ENCODE measurements at places on chromosomes 11 and 22.

DNA sequence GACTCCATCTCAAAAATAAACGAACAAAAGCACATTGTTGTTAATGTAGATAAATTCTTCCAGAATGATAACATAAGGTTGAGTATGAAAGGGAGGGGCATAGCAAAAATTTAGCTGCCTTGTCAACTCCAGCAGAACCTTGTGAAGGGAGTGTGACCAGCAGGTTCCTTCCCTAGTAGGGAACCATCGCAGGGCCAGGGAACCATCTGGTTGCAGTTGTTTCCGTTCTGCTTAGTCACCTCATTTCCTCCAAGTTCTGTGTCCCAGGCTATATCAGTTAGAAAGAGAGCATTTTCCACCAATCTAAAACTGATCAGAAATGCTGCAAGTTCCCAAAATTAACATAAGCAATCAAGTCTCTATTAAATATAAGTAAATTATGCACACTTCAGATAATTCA lies 126.7 kb upstream of the BLID start:
- DNase-seq = no peak

- DNase-seq = no peak
Observed at GRCh38 chr22:20316217-20316843, 3.5 kb downstream of the DGCR6L start.

DNA sequence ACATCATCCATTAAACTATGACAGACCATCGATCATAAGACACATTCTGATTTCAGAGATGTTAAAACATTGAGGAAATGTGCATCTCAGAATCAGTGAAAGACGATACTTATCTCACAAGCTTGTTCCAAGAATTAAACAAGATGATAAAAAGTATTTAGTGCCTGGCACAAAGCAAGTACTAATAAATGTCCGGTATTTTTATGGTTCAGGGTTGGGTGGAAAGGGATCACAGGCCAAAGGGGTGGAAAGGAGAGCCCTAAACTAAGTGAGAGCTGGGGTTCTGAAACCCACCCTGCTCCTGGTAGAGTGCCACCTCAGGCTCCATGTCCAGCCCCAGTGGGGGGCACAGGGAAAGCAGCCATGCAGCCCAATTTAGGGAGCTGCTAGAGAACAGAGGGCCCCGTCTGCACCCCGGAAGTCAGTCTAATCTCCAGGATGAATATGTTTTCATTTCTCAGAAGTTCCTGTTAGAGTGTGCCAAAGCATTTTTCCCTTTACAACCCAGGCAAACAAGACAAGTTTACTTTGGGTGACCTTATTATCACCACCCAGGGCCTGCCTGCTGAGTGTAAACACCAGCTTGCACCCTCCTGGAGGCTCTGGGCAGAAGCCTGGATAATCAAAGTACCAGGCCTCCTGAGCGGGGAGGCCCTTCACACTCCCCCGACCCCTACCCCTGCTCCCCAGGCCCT lies 3.8 kb upstream of the CREB3L1 start:
- DNase-seq = no peak

GRCh38 chr11:117606790-117607189 lies 190.2 kb downstream of the DSCAML1 start:
- DNase-seq = no peak

DNA sequence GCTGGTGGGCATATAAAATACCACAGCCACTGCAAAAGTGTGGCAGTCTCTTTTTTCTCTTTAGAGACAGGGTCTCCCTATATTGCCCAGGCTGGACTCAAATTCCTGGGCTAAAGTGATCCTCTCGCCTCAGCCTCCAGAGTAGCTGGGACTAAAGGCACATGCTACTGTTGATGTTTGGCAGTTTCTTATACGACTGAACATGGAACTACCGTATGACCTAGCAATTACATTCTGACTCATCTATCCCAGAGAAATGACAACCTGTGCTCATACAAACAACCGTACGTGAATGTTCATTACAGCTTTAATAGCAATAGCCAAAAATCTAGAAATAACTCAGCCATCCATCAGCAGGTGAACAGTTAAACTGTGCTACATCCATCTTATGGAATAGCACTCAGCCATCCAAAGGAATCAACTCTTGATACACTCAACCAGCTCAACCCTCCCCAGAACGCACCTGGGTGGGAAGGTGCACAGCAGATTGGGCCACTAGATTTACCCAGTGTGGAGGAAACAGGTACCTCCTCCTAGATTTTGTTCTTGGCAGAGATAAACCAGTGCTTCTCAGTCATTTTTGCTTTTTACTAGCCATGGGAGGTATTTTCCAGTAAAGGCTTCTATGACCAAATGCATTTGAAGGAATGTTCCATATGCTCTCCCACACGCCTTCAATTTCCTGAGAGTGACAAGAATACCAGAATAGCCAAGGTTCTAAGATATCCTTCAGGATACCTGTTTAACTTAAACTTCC lies 130.5 kb downstream of the MED15 start:
- no peak for DNase-seq

- no peak for DNase-seq
Observed at GRCh38 chr11:71530602-71531001, 3.5 kb downstream of the KRTAP5-7 start.

DNA sequence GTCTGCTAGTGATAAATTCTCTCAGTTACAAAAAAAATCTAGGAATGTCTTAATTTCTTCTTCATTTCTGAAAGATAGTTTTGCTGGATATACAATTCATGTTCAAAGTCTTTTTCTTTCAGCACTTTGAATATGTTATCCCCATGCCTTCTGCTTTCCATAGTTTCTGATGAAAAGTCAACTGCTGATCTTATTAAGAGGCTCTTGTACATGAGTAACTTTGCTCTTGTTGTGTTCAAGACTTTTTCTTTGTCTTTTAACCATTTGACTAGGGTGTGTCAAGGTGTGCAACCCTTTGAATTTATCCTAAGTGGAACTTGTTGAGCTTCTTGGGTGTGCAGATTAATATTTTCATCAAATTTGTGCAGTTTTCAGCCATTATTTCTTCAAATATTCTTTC lies 22.1 kb upstream of the ACCSL start:
- DNase-seq = no peak

- no peak for DNase-seq
Observed at GRCh38 chr11:117799634-117800033, 2.6 kb upstream of the DSCAML1 start.

DNA sequence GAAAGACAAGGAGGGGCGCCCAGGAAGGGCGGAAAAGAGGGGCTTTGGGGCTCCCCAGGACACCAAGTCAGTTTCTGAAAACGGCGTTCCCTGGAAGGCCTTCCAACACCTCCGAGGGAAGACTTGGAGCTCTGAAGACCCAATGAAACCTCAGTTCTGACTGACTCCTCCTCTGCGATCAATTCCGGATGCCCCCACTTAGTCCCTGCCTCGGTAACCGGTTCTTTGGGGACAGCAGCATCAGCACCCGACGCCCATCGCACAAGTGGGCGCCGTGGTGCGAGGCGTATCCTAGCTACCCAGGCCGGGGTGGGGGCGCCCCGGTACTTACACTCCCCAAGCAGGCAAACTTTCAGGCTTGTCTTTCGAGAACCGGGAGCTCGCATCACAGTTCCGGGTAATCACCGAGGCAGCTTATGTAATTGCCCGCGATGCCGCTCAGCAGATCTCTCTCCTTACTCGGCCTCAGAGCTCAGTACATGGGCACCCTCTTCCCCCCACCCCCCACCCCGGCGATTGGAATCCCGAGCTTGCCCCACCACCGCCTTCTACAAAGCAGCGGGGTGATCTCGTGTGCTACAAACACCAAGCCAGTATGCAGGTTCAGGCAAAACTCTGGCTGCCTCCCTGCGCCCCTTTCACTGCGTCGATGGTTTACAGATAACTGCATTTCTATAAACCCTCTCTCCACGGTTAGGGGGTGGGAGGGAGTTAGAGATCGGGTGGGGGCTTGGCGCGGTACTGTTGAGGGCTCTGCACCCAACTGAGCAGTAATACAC lies 2.0 kb downstream of the TENM4 start:
- DNase-seq = no peak

- no peak for DNase-seq
Observed at GRCh38 chr11:47591764-47592163, 2.4 kb downstream of the C1QTNF4 start.

DNA sequence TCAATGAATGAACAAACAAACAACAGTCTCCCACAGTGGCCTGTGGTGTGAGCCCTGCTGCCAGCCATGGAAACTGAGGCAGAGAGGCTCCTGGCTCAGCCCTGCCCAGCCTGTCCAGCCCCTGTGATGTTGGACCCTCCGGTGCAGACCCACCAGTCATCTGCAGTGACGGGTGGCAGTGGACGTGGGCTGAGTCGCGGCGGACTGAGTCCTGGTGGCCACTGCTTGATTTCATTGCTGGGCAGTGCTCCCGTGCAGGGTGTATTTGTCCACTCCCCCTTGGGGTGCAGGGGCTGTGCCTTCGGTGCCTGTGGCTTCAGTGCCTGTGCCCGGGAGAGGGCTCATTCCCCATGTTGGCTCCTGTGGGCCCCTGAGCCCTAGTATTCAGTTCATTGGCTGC lies 31.9 kb upstream of the MUC5AC start:
- no peak for DNase-seq

- DNase-seq = no peak
Observed at GRCh38 chr11:15318814-15319213, 204.1 kb downstream of the INSC start.

DNA sequence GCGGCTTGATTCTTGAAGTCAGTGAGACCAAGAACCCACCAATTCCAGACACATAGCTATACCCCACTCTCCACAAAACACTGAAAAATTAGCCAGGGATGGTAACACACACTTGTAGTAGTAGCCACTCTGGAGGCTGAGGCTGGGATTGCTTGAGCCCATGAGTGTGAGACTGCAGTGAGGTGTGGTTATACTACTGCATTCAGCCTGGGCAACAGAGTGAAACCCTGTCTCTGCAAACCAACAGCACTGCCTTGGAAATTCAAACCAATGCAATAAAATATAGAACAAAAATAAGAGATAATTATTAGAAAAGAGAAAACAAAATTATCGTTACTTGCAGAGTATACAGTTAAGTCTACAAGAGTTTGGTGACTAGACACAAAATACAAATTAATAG lies 20.2 kb upstream of the PRDM10 start:
- no peak for DNase-seq

DNA sequence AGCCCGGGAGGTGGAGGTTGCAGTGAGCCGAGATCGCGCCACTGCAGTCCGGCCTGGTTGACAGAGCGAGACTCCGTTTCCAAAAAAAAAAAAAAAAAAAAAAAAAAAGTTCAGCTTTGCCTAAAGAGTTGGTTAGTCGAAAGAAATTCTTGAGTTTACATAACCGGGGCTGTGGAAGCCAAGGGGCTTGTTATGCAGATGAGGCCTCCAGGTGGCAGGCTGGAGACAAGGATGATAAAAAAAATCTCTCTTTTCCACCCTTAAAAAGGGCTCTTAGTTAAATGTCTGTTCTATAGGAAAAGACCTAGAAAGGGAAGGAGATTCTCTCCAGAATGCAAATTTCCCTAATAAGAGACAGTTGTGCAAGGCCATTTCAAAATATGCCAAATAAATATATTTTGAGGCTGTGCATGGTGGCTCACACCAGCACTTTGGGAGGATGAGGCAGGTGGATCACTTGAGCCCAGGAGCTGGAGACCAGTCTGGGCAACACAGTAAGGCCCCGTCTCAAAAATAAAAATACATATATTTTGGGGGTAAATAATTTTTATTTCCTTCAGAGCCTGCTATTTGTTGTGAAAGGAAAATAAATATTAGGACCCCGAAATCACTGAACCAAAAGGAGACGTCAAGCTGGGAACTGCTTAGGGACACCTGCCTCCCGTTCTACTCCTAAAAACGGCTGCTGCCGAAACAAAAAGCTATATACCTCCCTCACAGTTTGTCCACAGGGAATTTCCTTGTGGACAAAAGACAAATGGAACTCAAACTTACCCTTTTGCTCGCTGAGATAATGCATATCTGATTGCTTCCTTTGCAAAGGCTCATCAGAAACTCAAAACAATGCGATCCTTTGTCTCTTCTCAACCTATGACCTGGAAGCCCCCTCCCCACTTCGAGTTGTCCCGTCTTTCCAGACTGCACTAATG lies 2.4 kb upstream of the IFITM2 start:
- DNase-seq = peak; percentile 66

DNA sequence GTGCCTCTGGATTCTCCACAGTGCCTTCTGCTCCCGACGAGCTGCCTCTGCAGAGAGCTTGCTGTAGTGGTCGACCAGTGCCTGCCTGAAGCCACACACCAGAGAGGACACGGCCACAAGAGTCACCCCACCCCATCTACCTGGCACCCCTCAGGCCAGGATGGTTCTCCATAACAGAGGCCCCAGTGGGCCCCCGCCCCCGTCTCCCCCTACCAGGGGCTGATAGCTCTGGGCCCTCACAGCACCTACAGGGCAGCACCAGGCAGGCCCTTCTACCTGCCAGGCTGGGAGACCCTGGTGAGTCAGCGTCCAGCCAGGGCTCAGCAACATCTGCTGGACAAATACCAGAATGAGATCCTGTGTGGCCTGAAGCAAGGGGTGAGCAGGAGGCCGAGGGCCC lies 21.7 kb downstream of the SELENOO start:
- no peak for DNase-seq

DNA sequence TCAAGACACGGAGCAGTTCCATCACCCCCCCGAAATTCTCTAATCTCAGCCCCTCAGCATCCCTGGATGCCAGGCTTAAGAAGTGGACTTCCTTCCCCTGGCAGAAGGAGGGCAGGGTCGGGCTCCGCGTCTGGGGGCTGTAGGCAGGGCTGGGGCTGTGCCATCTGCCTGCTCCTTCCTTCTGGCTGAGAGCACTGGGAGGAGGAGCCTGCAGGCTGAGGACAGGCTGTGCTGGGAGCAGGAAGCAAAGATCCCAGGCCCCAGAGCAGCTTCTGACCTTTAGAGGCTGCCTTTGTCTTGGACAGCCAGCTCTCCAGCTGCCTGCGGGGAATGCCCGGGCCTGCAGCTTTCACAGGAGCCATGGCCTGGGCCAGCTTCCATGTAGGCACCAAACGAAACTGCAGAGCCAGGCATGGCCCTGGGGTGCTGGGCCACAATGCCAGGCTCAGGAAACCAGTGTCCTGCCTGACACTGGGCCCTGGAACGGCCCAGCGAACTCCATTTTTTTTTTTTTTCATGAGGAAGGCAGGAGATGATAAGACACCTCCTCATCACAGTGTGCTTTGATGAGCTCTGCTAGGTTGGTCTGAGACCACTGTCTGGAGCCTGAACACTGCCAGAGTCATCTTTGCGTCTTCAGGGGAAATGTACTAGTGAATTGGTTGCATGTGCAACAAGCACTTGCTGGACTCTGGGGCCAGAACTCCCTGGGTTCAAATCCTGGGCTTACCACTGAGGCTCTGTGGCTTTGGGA lies 67.9 kb downstream of the MCM5 start:
- DNase-seq = no peak

DNA sequence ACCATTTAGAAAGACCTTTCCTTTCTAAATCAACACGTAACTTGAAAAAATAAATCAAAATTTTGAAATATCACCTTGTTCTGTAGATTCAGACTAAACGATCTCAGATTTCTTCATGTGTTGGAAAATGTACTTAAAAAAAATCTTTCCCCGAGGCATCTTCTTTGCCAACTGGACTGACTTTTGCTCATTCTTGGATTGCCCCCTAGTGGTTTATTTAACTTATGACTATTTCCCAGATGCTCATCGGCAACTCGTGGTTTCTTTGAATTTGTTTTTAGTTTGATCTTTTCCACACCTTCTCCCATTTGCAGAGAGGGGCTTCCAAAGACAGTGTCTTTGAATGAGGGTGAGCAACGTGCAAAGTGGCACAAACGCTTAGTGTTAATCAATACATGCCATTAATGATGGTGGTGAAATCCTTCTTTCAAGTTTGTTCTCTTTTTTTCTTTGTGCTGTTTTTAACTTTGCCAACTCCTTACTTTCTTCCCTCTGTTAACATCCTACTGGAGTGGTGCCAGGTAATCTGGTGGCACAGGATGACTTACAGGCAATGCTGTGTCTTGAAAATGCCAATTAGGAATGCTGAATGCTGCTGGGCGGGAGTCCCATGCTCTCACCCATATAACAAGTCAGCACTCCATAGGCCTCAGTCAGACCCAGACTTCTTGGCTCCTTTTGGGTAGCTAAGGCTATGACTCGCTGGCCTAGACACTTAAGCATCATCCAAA lies 18.3 kb downstream of the PRSS23 start:
- no peak for DNase-seq

Data from CD4-positive, alpha-beta T cell treated with Interleukin-15 for 1 hour (primary cell).